ENCODE measurements at places on chromosomes 6 and 20. TPM values are rescaled to one million over a fixed set of nuclear protein-coding genes. Genes with fewer than 3 reads are reported as not detected.

Gene HCRTR2
- not detected for total RNA-seq

Gene TMEM14C
- total RNA-seq: 120 TPM

Gene MYB
- total RNA-seq: not detected

GRCh38 chr6:54856129-54856528 is 9.6 kb downstream of the FAM83B start:
- no peaks in the 10 kb centered on the region for H3K36me3 ChIP-seq
- no peak for DNase-seq
- H3K27ac ChIP-seq: no peak overlapping the region
- H3K4me1 ChIP-seq: no peaks in the 10 kb centered on the region

DNA sequence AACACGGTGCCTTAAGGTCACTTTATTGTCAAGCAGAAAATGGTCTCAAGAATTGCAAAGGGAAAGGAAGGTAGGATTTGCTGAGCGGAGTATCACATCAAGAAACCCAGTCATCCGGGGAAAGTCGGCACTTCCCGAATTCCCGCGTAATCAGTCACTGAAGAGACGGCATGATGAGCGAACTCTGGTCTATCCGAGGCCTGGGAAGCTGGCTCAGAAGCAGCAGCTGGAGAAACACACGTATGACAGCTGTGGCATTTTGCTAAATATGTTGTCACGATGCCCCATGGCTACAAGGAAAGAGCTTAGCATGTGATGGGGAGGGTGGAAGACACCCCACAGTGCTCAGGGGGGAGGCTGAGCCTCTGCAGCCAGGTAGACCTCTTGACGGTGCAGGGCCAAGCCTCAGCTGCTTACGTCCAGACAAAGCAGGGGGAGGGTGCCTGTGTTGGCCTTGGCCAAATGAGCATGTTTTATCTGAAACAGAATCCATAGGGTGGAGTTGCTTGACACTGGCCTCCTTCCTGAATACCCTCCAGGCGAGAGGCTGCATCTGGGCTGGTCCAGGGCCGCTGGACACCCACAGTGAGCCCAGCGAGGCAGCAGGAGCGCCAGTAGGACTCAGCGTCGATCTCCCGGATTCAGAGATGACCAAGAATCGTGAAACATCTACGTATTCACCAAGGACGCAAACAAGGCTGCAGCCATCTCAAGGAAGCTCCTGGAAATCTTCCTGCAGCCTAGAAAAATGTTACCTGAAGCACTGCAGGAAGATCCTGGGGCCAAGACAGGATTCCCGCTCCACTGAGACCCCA is 118.8 kb upstream of the AFDN start:
- H3K27ac ChIP-seq: no peak overlapping the region
- H3K36me3 ChIP-seq: no peaks in the 10 kb centered on the region
- no peak for DNase-seq
- H3K4me1 ChIP-seq: peaks cover 4% of the 10 kb centered on the region
- no peaks in the 10 kb centered on the region for H3K27me3 ChIP-seq

Gene ZC2HC1B
- total RNA-seq: not detected

Gene WFDC5
- total RNA-seq: not detected

- no peaks in the 10 kb centered on the region for H3K36me3 ChIP-seq
- H3K27me3 ChIP-seq: peaks cover 35% of the 10 kb centered on the region
- no peak overlapping the region for H3K27ac ChIP-seq
- H3K4me1 ChIP-seq: no peaks in the 10 kb centered on the region
- no peak for DNase-seq
These were observed 329 bp upstream of the GPR6 start for GRCh38 chr6:109977791-109978173.

DNA sequence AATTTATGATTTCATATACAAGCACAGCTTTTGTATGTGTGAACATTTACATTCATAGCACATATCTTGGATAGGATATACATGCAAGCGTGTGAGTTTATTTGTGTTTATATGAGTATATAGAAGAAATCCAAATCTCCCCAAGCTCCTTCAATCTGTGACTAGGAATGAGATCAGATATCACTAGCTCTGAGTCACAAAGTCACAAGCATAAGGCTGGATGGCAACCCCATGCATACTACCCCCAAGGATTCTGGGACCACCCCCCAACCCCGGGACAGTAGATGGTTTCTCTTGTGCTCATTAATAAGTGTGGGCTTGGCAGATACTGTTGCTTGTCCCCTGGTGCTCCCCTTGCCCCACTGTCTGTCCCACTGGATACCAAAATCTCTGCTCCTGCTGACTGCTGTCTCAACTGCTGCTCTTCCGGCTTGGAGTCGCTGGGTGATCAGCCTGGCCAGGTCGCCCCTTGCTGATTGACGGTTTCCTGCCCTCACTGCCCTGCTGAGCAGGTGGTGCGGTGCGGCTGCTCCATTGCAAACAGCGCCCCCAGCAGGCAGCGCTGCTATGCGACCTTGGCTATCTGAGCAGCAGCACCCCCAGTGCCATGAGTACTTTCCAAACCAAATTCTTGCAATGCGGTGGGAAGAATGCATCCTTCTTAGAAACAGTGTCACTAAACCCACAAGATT is 279.4 kb downstream of the CD83 start:
- H3K4me1 ChIP-seq: peaks cover 5% of the 10 kb centered on the region
- DNase-seq: no peak
- no peaks in the 10 kb centered on the region for H3K36me3 ChIP-seq
- no peak overlapping the region for H3K4me3 ChIP-seq
- H3K27me3 ChIP-seq: no peaks in the 10 kb centered on the region

DNA sequence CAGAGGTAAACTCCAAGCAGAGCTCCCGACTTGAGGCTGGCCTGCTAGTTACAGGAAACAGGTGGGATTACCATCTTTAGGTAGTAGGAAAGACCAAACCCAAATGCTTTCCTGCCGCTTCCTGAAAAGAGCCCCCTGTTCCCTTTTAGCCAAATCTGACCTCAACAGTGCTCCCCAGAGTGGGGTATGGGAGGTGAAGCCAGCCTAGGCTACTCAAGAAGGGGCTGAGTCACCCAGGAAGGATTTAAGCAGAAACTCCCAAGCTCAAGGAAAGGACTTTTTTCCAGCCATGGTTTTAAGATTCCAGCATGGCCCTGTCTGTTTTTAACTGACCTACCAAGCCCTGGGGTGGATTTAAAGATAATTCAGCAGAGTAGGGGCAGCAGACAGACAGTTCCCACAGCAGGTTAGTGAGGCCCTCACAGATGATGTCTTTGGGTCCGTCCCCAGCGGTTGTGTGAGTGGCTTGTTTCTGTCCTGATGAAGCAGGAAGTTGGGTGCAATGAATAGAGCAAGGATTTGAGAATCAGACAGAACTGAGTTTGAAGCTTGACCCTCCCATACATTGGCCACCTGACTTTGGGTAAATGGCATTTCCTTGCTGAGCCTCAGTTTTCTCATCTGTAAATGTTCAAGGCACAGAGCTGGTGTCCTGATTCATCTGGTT is 76.9 kb upstream of the MAFB start:
- no peaks in the 10 kb centered on the region for H3K36me3 ChIP-seq
- no peak overlapping the region for H3K4me3 ChIP-seq
- no peaks in the 10 kb centered on the region for H3K27me3 ChIP-seq

All from heart left ventricle (tissue), 16 donors.